ENCODE measurements at places on chromosomes 12 and 14.

- no peak for DNase-seq
These were observed 248.1 kb downstream of the APAF1 start for GRCh38 chr12:98893126-98893674.

- no peak for DNase-seq
These were observed 18.7 kb downstream of the FOXG1 start for GRCh38 chr14:28785096-28785952.

- DNase-seq: no peak
These were observed 264.7 kb downstream of the ZFP36L1 start for GRCh38 chr14:68528040-68528687.

GRCh38 chr12:29150462-29150861, 1.4 kb downstream of the FAR2 start:
- no peak for DNase-seq

GRCh38 chr12:74370608-74371216, 166.9 kb upstream of the ATXN7L3B start:
- no peak for DNase-seq

DNA sequence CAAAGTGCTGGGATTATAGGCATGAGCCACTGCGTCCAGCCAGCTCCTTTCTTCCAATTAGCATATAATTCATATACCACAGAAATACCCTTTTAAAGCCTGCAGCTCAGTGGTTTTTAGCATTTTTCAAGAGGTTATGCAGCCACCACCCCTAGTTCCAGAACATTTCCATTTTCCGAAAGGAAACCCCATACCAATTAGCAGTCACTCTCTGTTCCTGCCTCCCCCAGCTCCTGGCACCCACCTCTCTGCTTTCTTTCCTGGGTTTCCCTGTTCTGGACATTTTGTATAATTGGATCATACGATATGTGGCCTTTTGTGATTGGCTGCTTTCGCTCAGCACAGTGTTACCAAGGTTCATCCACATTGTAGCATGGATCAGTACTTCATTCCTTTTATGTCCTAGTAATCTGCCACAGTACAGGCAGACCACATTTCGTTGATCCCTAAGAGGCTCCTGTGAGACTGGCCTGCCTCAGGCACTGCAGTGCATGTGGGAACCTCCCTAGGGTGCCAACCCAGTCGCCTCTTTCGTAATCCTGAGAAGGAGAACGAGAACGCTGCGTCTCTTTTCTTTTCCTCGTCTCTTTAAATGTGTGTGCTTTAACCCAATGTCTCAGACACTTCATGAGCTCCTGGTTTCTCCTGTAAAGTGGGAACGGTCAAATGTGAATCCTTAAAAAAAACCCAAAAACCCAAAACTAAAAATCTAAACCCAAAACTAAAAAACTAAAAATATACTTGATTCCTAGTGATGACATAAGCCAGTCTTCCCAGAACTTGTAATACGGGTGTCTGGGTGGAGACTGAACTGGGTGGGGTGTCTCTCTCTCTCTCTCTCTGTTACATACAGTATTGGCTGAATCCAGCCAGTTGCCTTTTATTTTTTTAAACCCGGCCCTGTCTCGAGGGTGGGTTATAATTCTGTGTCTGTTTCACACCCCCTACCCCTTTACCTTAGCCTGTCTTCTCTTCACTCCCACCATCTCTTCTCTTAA, 14.7 kb downstream of the AACS start:
- DNase-seq: no peak

GRCh38 chr12:47820631-47821345, 1.1 kb upstream of the HDAC7 start:
- no peak for DNase-seq

DNA sequence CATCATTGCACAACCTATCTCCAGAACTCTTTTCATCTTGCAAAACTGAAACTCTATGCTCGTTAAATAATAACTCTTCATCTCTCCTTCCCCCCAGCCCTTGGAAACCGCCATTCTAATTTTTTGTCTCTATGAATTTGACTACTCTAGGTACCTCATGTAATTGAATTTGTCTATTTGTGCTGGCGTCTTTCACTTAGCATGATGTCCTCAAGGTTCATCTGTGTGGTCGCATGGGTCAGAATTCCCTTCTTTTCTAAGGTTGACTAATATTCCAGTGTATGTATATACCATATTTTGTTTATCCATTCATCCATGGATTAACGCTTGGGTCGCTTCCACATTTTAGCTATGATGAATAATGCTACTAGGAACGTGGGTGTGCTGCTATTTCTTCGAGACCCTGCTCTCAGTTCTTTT, 80.1 kb downstream of the PLXNC1 start:
- no peak for DNase-seq

GRCh38 chr12:117018685-117019084, 80.5 kb downstream of the TESC start:
- DNase-seq: no peak
